ENCODE measurements at places on chromosomes 4 and X.

DNA sequence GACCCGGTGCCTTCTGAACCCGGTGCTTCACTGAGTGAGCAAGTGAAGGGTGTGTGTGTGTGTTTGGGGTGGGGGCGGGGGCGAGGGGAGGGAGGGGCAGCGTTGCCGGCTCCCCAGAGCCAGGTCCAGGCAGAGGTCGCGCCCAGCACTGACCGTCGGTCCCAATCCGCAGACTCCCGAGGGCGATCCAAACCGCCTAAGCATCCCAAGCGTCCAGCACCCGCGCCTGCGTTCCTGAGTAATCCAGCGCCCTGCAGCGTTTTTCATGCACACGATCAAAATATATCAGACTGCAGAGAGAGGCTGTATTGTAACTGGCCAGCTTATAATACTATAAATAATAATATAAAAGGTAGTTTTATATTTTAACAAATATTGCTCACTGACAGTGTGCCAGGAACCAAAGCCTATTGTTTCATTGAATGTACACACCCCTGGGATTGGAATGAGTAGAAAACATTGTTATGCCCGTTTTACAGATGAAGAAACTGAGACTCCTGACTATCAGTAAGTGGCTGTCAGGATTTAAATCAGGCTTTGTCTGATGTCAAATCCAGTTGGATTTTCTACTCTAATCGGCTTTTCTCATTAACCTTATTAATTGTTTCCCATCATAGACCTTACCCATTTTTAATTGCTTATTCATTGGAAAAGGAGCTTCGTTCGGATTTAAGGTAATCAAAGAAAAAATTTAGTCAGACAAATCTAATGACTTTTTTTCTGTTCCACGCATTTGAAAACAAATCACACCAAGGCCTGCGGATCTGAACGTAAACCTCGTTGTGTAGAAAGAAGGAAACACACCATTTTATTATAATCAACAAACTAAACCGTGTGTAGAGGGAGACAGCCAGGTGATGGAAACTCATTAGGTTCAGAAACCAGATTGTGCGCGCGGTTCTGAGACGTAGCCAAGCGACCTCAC lies 4.0 kb upstream of the NKX3-2 start:
- no peak for DNase-seq

DNA sequence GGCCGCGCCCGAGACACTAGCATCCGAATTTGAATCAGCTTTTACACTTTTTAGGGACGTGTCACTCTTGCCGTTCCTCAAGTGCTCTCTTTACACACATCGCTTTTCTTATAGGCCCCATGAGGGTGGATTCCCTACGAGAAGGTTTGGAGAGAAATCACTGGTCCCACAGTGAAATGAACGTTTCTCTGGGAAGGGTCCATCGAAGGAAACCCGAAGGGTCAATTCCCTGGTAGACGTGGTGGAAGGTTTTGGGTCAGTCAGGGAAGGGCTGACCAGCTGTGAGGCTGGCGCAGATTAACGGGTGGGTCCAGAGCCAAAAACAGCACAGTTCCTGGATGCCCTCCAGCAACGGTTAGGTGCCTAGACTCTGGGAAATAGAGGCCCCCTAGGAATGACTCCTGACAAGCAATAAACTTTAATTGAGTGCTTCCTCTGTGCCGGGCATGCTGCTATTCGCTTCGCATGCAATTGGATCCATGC lies 35.9 kb downstream of the ETDC start:
- peak; percentile 3 for DNase-seq

GRCh38 chr4:15054541-15054940 lies 52.3 kb downstream of the CPEB2 start:
- no peak for DNase-seq

DNA sequence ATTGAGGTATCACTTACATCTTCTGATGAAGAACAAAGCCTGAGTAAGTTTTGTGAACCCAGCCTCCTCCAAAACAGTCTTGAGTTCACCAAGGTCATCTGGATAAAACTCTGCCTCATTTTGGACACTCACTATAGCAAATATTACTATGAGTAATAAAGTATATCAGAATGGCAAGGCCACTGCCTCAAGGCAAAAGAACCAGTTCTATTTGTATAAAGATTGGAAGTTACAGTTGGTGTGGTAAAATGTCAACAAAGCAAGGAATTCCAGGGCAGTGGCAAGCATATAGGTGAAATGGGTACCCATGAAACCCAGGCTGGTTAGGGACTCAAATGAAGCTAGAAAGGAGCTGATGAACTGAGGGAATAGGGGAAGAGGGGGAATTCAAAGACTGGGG lies 2.4 kb upstream of the ARHGEF6 start:
- no peak for DNase-seq

DNA sequence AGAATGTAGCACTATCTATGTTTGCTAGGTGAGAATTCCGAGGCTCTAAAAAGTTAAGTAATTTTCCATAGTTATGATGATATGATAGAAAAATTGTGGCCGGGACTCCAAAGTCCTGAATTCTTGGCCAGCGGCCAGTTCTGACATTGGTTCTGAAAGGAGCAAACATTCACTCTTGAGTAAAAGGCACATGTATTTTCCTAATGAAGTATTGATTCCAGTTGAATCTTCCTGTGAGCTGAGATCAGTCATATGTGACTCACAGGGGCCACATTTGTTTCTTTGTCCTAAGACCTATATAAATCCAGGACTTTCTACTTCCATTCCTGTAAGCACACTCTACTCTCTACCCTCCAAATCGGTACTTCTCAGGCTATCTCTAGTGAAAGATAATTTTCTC lies 349.9 kb downstream of the BMPR1B start:
- DNase-seq: peak; percentile 79

DNA sequence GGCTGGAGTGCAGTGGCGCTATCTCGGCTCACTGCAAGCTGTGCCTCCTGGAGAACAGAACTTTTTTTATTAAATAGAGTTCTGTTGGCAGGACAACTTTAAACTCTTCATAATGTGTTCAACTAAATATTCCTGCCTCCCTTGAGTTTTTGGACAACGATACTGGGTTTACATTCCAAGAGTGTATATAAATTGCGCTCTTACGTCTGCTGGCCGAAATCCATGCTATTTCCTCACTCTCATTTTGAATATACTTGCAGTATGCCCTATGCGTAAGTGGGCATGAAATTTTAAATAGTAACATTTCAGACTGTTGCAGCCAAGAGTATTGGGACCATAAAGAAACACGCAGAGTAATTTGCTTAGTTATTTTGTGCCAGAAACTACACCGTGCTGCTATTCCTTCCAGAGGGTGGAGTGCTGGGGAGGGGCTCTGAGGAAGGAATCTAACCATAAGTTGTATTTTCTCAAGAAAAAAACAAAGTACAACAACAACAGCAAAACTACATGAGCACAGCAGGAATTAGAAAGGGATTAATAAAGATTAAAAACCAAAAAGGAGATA lies 480.0 kb downstream of the NLGN4X start:
- no peak for DNase-seq

DNA sequence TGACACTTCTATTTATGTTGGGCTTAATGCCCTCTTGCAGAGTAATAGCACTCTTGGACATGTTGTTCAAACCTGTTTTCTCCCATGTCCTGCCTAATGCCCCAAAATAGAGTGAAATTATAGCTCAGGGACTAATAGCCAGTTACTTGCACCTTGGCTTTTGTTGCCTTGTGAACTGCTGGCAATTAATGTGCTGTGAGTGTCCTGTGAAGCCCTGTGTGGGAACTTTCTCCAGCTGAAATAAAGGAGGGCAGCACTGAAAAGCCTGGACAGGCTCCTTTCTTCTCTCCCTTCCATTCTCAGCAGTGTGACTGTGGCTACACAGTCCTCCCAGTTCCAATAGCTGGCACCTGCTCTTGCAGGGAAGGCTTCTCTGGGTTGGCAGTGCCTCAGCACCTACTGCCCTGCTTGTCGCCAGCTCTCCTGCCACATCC lies 72.4 kb downstream of the DCLK2 start:
- no peak for DNase-seq

DNA sequence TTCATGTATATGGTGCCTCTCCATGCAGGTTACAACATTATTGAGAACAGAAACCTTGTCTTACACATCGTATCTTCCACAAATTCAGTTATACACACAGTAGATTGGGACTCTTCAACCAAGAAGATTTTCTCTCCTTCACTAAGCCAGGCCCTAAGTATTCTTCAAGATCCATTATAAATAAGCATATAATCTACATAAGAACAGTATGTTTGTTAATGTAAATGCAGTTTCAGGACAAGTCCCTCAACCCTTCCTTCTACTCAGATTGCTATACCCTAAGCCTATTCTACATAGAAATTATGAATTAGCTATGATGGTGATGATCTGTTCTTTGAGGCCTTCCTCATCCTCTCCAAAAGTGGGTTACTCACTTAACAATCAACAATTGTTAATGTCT lies 41.2 kb downstream of the COL4A6 start:
- no peak for DNase-seq

DNA sequence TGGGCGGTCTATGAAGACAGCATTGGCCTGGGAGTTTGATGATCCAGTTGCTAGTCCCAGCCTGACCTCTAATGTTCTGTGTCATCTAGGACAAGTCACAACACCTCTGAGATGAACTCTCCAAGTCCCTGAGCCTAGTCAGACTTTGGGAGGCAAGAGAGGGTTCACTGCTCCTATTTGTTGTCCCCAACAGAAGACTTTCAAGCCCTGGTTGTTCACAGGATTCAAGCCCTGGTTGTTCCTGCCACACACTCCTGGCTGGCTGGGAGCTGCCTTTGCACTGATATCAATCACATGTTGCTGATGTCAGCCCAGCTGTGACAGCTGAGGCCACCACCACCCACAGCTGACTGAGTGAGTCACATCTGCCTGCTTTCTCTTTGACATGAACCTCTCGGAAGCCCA lies 253.2 kb upstream of the RASGEF1B start:
- peak; percentile 32 for DNase-seq

GRCh38 chrX:63686878-63687714 lies 97.9 kb downstream of the ARHGEF9 start:
- DNase-seq: peak; percentile 70

- no peak for DNase-seq
Measured at GRCh38 chr4:117971403-117971802, 62.9 kb upstream of the NDST3 start.

DNA sequence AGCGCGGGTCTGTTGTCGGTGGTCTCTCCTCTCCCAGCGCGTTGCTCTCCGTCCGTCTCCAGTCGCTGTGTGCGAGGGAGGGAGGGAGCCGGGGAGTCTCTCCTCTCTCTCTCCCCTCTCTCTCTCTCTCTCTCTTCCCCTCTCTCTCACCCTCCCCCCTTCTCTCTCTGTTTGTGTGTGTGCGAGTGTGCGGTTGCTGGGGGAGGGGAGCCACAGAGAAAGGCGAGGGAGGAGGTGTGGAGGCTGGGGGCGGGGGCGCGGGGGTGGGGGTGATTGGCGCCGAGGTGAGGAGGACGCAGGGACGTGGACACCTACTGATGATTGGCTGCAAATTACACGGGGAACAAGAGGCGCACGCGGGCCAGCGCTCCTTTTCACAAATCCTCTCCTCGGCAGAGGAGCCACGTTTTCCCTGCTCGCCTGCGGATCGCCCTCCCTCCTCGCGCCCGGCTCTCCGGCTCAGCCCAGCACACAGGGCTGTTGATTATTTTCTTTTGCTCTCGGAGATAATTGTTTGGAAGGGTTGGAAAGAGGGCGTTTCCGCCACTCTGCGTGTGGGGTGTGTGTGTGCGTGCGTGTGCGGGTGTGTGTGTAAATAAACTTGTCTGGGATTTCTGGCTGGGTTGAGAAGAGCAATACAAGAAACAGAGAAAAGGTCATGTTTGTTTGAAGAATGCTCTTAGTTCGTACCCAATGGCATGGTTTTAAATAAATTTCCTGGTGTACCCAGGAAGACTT lies at the start of gene CXXC4:
TSS of gene CXXC4 (minus strand) at position 73 of the 738 bp plus-strand sequence. CDS start 3,092 bp downstream, outside the sequence.
- peak; percentile 58 for DNase-seq

DNA sequence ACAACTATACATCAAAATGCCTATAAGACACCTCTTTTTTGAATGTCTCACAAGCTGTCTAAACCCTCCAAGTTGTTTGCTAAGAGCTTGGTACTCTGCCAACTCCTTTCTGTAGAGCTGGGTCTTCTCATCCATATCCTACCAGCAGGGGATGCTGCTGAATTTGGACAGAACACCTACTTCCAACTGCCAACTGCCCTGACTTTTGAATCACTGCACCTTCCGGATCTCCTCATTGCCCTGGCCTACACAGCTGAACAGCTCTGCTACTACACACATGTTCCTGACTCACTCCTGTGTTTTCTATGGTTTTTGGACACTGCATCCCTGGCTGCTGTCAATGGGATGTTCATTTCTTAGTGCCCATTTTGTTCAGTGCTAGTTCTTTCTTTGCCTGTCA lies 18.7 kb downstream of the FAM184B start:
- DNase-seq: peak; percentile 34

GRCh38 chrX:104854188-104854587 lies 288.2 kb downstream of the IL1RAPL2 start:
- no peak for DNase-seq

GRCh38 chrX:74467656-74468055 lies 46.4 kb downstream of the SLC16A2 start:
- DNase-seq: no peak

GRCh38 chr4:145735347-145735675 lies 55.4 kb downstream of the C4orf51 start:
- peak; percentile 30 for DNase-seq

DNA sequence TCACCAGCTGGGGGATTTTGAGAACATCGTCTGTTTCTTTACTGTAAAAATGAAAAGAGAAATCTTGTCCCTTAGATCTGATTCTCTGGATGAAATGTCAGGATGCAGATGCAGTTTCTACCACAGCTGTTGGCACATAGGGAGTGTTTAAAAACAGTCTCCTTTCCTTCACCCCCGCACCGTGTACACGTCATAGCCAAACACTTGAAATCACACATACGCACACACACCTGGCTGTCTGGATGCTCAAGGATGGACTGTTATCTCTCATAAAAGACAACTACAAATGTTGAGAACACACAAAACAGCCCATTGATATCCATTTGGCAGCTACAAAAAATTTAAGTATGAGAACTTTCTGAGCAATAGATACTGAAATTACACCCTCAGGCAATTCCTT lies 275.8 kb upstream of the CLNK start:
- no peak for DNase-seq

DNA sequence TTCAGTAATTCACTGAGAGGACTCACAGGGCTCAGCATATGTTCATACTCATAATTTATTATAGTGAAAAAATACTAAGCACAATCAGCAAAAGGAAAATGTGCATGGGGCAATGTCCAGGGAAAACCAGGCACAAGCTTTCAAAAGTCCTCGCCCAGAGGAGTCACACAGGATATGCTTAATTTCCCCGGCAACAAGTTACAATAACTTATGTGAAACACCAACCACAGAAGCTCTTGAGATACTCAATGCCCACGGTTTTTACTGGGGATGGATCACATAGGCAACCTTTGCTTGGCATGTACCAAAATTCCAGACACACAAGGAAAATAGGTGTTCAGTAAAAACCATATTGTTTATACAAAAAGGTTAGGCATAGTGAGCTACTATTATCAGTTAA lies 38.5 kb upstream of the STPG2 start:
- no peak for DNase-seq

- DNase-seq: no peak
Measured at GRCh38 chr4:85783483-85783882, 308.5 kb downstream of the ARHGAP24 start.

GRCh38 chr4:173171098-173171497 lies 2.5 kb downstream of the GALNT7 start:
- peak; percentile 61 for DNase-seq
